Stimulated activated CD4-positive, alpha-beta T cell treated with anti-CD3 and anti-CD28 coated beads, Interleukin-2, amount 100 ng/mL, for 24 hours (primary cell): ENCODE measurements at places on chromosomes 16 and 17.

DNA sequence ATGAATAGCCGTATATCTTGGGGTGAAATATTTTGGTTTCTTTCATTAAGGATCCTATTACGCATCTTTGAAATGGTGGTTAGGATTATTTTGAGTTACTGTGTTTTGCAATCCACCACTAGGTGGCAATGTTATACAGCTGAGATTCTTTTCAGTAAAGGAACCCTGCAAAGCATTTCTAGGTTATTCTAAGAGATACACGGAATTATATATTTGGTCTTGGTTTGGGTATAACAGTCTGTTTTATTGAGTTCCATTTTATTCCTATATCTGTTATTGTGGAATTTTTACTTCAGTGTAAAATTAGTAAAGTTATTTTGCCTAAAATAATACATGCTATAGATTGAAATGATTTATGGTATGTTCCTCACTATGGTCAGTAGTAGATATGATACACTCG lies 62.9 kb upstream of the CPHXL start:
- no peak for DNase-seq

GRCh38 chr17:19470530-19471261 lies 59.7 kb downstream of the RNF112 start:
- no peak for DNase-seq

DNA sequence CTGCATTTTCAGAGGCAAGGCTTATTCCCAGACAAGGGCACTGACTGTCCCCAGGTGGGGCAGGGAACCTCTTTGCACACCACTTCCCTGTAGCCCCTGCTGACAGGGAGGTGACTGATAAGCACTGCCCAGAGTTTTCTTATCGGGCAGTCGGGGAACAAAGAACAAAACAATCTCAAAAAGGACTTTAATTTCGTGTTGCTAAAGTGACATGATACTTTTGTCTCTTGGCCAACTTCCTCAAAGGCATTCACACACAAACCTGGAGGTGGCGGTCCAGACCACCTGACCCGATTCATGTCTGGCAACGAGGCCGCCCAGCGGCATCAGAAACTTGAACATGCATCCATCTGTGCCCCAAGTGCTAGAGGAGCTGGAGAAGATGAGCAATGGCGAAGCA lies 28.9 kb downstream of the ZDHHC7 start:
- no peak for DNase-seq

DNA sequence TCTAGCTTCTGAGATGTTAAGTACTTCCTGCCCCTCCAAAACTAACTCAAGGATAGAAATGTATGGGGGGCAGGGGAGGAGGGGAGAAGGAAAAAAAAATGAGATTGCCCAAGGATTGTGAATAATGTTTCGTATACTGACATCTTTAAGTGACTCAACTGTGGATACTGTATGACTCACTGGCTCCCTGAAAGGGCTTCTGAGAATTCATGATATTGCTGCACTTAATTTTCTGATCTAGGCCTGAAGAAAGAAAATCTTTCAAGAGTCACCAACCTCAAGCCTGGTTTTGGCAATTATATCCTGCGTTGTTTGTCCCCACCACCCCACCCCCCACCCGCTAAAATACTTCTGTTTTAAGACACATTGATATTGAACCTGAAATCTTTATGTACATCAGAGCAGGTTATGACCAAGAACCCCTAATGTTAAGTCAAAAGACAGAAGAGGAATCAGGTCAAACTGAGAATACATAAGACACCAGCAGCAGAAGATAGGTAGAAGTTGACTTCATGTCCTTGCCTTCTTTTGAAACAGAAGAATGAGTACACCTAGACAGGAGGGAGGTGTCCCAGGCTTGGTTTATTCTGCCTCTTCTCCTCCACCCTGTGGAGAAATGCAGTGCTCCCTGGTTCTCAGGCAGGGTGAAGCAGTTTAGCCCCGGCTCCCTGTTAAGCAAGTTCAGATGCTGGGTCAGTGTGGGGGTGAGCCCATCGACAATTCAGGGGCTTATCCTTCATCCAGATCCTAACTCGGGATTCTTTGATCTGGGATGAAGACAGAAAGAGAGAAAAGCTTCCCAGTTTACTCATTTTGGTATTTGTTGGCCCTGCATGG lies 3.3 kb upstream of the FBXL20 start:
- peak; percentile 26 for DNase-seq

DNA sequence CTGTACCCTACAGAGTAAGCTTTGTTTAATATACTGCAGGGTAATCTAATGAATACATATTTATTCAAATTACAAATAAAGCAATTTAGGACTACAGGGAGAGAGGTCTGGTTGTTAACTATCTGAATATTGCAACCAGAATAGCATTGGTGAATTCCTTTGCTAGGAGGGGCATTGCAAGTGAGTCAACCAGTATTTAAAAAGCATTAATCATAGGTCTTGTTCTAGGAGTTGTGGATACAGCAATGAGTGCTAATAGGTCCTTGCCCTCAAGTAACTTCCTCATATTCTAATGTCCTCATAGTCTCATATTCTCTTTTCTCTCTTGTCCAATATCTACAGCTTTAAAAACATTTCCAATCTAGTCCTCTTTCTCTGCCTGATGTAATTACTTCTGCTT lies 531.4 kb downstream of the CDH11 start:
- no peak for DNase-seq

GRCh38 chr17:77449908-77450741 lies 309.4 kb downstream of the SEC14L1 start:
- peak; percentile 86 for DNase-seq

DNA sequence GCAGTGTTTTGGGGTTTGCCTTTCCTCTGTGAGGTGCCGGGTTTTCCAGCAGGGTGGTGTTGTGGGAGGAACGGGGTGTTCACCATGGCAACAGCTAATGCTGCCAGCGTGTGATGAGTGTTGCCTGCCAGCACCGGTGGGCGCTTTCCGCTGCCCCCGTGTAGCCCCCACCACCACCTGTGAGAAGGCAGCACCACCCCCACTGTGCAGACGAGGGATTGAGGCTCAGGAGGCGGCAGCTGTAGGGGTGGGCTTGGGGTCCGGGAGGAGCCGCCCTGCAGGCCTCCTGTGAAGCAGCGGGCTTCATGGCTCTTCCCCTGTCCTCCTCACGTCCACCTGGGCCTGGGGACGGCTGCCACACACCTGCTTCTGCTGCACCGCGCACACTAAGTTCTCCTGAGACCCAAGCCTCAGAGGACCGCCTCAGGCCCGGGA lies 5.2 kb downstream of the RAB40C start:
- no peak for DNase-seq
